Kidney glomerular epithelial cell (primary cell): ENCODE measurements at places on chromosomes 11 and 22.

DNA sequence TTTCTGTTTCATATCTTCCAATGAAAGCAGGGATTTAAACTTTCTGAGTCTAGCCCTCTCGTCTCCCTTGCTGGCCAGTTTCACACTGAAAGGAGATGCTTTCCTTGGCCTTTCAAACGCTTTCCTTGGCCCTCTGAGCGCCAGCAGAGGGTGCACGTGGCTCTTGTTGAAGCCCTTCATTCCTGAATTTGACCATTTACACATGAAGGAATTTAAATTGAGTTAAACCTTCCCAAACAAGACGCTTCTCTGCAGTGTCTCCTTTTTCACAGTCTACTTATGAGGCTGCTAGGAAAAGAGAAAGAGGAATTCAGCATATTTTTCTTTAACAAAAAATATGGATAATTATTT is 21.6 kb downstream of the NNMT start:
- no peak for DNase-seq

DNA sequence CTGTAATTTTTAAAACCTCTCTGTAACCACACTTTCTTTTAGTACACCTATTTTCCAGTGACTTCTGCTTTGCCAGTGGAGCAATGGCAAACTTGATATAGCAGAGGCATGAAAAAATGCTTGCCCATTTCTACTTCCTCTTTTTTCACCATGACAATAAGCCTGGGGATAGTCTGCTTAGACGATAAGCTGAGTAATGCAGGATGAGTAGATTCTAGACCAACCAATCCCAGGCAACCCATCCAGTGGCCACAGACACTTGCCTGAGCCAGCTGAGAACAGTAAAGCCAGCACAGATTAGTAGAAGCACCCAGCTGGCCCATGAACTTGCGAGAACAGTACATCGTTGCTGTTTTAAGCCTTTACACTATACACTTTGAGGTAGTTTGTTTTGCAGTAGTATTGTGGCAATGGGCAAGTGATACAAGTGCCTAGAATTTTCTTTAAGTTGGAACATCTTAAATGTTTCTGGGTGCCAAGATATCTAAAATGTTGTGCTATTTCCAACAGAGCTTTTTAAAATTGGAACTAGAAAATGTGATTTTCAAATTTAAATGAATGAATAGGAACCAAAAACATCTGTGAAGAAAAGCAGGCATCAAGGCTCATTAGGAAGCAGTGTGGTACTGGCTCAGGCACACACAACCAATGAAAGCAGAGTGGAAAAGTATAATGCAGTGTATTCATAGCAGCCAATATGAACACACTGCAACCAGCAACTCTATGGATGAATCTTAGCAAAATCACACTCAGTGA is 37.7 kb downstream of the DDI1 start:
- no peak for DNase-seq

DNA sequence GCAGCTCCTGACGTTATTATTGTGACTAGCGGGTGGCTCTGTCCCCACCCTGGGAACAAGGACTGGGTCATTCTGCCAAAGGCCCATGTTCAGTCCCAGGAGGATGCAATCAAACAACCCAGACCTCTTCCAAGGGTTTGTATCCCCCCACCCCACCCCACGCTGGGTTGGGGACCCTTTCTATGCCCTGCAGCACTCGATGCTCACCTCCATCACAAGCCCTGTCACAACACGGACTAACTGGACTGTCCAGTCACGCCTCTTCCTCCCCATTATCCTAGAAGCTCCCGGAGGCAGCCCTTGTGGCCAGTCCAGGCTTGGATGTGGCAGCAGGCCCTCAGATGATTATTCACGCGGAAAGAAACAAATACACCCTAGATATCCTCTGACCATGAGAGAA is 3.7 kb downstream of the SHANK2 start:
- no peak for DNase-seq

- no peak for DNase-seq
Observed at GRCh38 chr11:117374316-117375055, 46.8 kb downstream of the CEP164 start.

DNA sequence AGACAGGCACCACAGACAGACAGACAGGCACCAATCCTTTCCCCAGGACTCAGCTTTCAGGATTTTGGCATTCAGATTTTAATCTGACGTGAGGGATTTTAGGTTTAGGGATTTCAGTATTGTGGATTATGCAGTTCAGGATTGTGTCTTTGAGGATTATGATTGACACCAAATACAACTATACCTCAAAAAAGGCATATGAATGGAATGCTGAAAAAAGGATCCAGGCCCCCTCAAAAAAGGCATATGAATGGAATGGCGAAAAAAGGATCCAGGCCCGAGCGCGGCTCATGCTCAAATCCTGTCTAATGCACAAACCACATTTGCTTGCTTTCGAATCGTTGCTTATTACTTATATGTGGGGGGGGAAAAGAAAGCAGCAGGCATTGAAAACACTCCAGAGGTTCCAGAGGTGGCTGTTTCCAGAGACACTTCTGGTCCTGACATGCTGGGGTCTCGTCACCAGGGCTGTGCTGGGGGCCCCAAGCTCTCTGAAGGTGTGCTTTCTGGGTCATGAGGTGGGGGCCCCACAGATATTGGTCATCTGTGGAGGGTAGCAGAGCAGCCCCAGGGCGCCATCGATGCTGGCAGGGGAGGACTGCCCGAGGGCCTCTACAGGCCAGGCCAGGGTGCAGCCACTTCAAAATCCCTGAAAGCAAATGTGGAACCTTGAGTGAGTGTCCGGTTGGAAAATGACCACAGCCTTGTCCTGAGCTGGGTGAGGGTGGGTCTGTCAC is 16.8 kb upstream of the OSBPL5 start:
- DNase-seq = no peak

DNA sequence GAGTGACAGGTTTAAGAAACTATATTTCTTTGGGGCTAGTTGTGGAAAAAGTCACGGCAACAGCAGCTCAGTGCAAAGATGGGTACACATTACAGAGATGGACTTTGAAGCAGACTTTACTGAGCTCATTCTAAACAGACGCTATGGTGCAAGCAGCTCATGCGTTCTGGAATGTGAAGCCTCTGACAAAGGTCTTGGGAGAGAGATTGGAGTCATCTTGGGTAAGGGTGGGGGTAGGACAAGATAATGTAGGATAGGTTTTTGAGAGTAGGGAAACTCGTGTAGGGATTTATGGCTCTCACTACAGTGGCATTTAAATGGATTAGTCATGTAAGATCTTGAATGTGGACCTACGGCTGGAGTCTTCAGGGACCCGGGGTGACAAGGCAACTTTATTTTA is 36.2 kb upstream of the CLMP start:
- DNase-seq = no peak

GRCh38 chr11:28139841-28140415 is 31.7 kb downstream of the METTL15 start:
- no peak for DNase-seq

- no peak for DNase-seq
Observed at GRCh38 chr11:92349486-92350156, 125.0 kb downstream of the FAT3 start.

DNA sequence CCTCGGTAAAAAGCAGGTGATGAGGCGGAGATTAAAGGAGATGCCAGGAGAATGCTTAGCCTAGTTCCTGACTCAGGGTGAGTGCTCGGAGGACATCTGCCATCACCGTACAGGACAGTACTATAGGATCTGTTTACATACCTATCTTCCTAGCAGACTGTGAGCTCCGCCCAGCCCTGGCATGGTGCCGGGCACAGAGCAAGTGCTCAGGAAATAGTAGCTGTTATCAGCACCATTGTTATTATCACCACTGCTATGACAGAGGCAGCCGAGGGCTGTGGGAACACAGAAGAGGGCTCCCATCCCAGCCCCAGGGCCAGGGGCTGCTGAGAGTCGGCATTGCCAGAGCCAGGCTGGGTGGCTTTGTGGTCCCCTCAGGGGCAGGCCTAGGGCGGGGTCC is 642 bp upstream of the SEPTIN3 start:
- no peak for DNase-seq

GRCh38 chr22:41488076-41488475 is 19.2 kb downstream of the ACO2 start:
- DNase-seq = no peak

DNA sequence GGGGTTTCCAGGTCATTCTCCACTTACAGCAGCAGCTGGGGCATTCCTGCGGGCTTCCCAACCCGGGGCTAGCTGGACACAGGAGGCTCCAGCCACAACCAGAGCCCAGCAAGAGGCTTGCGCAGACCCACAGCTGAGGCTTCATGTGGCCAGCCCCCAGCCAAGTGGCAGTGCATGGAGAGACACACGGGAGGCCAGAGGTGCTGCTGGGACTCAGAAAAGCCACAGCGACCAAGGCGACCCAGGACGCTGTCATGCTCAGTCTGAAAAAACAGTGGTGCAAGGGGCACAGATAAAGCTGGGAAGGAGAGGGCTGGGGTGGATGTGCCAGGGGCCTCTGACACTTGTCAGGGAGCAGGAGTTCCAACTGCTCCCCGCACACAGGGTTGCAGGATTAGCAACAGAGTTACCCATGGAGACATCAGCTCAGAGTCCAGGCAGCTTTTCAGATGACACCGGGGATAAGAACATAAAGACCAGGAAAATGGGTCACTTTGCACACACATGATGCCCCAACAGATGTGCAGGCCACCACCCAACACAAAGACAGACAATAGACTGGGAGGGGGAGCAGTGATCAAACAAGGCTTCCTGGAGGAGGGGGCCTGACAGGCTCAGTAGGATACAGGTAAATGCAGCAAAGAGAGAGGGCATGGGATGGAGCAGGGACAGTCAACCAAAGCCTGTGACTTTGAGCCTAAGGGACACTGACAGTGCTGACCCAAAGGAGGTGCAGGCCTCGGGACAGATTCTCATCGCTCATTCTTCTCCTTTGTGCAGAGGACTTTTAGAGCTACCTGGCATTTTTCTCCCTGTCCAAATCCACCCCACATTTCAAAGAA is 6.9 kb upstream of the NEAT1 start:
- DNase-seq = no peak

DNA sequence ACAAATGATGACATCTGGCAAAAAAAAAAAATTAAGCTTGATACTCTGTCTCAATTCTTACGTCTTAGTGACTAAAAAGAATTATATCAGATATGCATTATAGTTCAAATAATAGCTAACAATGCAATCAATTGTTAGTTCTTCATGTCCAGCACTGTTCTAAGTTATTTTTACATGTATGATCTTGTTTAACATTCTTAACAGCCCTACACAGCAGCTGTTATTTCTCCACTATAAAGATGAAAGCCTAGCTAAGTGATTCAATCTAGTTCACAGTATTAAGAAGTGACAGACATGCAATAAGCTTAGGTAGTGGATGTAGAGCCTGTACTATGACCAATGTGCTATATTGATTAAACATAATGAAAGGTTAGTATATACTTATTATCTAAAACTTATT is 4.1 kb downstream of the ZNF214 start:
- DNase-seq = no peak

- DNase-seq = no peak
Observed at GRCh38 chr22:46942799-46943785, 180.6 kb downstream of the TBC1D22A start.

DNA sequence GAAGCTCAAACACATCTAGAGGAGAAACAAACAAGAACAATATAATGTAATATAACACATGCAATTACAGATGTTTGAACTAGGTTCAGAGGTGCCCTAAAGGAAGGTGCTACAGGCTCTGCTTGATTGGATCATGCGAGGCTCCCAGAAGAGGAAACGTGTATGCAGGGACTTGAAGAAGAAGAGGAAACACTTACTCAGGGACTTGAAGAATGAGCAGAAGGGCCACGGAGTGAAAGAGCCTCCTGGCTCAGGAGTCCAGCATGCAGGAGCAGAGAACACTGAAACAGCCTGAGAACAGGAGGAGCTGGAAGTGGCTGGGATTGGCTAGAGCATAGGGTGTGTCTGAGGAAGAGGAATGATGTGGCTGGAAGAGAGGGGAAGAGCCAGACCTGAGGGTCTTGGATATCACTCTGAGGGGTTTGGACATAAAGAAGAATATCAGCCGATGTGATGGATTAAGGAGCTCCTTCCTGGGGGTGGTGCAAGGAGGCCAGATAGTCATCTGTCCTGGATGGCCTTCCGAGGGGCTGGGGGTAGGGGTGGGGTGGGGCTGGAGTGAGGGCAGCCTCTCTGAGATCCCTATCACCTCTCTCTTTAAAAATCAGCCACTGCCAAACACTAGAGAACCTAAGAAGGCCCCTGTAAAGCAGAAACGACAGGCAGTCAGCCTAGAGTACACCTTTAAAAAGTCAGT is 16.8 kb downstream of the FZD4 start:
- no peak for DNase-seq

GRCh38 chr11:62241095-62241494 is 944 bp upstream of the SCGB1D2 start:
- DNase-seq = no peak

DNA sequence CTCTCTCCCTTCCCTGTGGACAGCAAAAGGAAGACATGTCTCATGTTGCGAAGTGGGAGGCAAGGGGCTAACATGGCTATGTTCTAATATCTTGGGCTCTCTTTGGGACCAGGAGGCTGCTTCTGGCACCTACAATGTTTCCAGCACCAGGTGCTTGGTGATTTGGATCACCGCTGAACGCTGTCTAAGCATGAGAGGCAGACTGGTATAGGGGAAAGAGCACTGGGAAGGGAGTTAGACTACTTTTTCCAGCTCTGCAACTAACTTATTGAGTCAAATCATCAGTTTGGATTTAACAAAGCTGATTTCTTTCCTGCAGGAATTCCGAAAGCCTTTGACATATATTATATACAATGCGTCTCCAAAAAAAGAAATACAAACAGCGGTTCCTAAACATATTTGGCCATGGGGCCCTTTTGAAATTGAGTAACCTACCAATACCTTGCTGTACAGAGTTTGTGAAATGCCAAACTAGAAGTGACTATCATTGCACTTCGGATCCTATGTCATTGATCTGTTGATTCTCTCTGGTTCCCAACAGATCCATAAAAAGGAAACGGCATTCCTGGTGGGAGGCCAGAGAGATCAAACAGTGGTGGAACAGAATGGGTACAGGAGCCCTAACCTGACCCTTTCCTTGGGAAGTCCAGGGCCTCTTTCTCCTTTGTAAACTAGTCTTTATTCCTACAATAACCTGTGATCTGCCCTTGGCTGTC is 37.8 kb downstream of the FBXO7 start:
- no peak for DNase-seq

- DNase-seq = no peak
Observed at GRCh38 chr22:42879371-42880021, 22.4 kb upstream of the ARFGAP3 start.
